GM23338 (cell line): ENCODE measurements at places on chromosomes 3 and 15.

GRCh38 chr15:79994615-79995014 lies 23.6 kb upstream of the BCL2A1 start:
- H3K4me3 ChIP-seq = no peak overlapping the region
- H3K27ac ChIP-seq = no peak overlapping the region

GRCh38 chr3:137944593-137944992 lies 65.4 kb upstream of the CLDN18 start:
- peaks cover 3% of the 10 kb centered on the region; the same call in 1 of the 2 replicates for H3K4me1 ChIP-seq
- no peaks in the 10 kb centered on the region for H3K36me3 ChIP-seq
- no peak for DNase-seq
- no peak overlapping the region for H3K27ac ChIP-seq

GRCh38 chr3:29693863-29694262 lies 413.0 kb downstream of the RBMS3 start:
- 0 out of 2 replicates have a peak overlapping the region, but pooled peaks have one; percentile 50 for H3K27ac ChIP-seq
- no peaks in the 10 kb centered on the region for H3K36me3 ChIP-seq
- H3K27me3 ChIP-seq = no peaks in the 10 kb centered on the region
- no peak overlapping the region for H3K4me3 ChIP-seq

- H3K4me3 ChIP-seq = peak overlapping the region; percentile 91
- no peak for DNase-seq
- no peaks in the 10 kb centered on the region for H3K36me3 ChIP-seq
These were observed 1.4 kb downstream of the FYTTD1 start for GRCh38 chr3:197750858-197751737.
